ENCODE measurements at places on chromosomes 11 and 22.

DNA sequence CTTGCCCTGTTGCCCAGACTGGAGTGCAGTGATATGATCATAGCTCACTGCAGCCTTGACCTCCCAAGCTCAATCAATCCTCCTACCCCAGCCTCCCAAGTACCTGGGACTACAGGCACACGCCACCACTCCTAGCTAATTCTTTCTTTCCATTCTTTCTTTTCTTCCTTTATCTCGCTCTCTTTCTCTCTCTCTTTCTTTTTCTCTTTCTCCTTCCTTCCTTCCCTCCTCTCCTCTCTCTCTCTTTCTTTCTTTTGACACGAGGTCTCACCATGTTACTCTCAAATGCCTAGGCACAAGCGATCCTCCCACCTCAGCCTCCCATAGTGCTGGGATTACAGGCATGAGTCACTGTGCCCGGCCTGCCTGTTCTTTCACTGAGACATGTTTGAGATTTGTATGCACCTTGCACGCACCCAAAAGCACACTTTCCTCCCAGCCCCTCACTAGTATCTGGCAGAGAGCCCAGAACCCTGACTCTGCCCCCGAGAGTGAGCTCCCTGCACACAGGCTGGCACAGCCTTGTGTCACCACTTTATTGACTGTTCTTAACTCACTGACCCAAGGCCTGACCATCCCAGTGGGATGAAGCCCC is 56.8 kb downstream of the CD6 start:
- H3K4me1 ChIP-seq, result peaks cover 7% of the 10 kb centered on the region
- H3K27ac ChIP-seq, result no peak overlapping the region
- no peak overlapping the region for H3K4me3 ChIP-seq
- DNase-seq, result no peak
- no peaks in the 10 kb centered on the region for H3K27me3 ChIP-seq

DNA sequence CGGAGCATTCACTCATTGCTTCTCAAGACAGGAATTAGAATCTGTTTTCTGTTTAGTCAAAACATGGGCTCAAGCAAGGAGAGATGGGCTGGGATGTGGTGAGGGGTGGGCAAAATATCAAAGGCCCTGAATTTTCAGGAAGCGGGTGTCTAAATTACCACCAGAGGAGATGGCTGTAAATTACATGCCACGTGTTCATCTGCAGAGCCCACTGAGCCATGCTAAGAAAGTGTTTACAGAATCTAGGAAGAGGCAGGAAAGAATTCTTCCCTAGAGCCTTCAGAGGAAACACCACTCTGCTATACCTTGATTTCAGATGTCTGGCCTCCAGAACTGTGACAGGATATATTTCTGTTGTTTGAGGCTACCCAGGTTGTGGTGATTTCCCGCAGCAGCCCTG is 46.1 kb downstream of the CLMP start:
- no peaks in the 10 kb centered on the region for H3K4me1 ChIP-seq
- DNase-seq, result no peak
- H3K27me3 ChIP-seq, result no peaks in the 10 kb centered on the region
- no peak overlapping the region for H3K27ac ChIP-seq
- no peaks in the 10 kb centered on the region for H3K36me3 ChIP-seq
- no peak overlapping the region for H3K4me3 ChIP-seq

- H3K27me3 ChIP-seq, result no peaks in the 10 kb centered on the region
- H3K36me3 ChIP-seq, result no peaks in the 10 kb centered on the region
- no peak overlapping the region for H3K27ac ChIP-seq
Measured at GRCh38 chr11:55956521-55956920, 13.2 kb downstream of the OR10AG1 start.

- H3K27ac ChIP-seq, result no peak overlapping the region
- DNase-seq, result no peak
- no peaks in the 10 kb centered on the region for H3K36me3 ChIP-seq
- no peak overlapping the region for H3K4me3 ChIP-seq
Measured at GRCh38 chr11:133551064-133551463, 18.8 kb upstream of the OPCML start.

DNA sequence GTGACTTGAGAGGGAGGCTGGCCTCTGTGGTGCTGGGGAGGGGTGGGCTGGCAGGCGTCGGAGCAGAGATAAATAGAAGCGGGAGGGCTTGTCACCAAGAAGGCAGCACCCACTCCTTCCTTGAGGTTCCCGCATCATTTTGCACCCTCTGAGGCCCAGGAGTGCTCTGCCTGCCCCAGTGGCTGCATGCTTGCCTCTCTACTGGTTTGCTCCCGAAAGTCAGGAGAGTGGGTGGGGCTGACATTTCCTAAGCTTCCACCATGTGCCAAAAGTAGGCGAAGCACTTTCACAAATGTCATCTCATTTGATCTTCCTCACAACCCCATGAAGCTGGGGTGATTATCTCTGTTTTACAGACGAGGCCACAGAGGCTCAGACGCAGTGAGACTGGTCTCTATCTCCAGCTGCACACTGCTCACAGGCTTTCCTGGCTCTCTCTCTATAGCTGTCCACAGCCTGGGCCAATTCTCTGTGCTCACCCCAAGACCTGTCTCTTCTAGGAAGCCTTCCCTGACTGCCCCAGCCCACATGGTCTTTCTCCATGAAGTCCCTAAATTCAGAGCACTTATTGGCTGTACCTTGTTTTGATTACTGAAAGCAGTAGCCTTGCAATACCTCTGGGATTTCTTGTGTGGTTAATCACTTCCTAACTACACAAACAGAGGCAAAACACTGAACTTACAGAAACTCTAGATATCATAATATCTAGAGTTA is 2.6 kb upstream of the UCP3 start:
- H3K36me3 ChIP-seq, result peaks cover 9% of the 10 kb centered on the region
- peaks cover 2% of the 10 kb centered on the region for H3K4me1 ChIP-seq
- DNase-seq, result no peak
- no peak overlapping the region for H3K27ac ChIP-seq
- H3K27me3 ChIP-seq, result no peaks in the 10 kb centered on the region
- H3K4me3 ChIP-seq, result no peak overlapping the region

DNA sequence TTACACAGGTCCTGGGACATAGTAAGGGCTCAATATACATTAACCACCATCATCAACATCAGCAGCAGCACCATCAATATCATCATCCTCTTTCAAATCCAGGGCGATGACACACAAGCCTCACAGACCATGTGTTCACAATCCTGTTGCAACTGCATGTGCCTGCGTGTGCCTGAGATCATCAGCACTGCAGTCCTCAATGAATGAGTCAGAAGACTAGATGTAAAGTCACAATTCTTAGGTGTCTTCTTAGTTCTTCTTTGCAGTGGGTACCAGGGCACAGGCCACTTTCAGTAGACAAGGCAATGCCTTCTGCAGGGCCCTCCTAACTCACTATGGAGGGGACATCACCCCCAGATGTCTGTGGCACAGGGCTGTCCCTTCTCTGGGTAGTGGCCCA is 111.1 kb downstream of the MYO18B start:
- no peak overlapping the region for H3K27ac ChIP-seq
- no peaks in the 10 kb centered on the region for H3K27me3 ChIP-seq
- DNase-seq, result no peak
- no peak overlapping the region for H3K4me3 ChIP-seq
- H3K36me3 ChIP-seq, result no peaks in the 10 kb centered on the region

DNA sequence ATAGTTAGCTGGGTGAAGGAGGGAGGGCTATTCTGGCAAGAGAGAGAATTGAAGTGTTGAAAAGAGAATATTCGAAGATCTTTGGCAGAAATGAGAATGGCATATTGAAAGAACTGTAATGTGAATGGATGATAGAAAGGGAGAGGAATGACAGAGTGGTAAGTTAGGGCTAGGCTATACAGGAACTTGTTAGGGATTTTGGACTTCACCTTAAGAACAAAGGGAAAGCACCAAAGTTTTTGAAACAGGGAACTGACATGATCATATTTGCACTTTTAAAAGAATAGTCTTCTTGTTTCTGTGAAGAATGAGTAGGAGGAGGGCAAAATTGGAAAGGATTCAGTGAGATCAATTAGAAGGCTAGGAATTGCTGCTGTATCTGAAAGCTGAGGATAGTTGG is 119.3 kb downstream of the METTL15 start:
- no peak for DNase-seq
- H3K27me3 ChIP-seq, result no peaks in the 10 kb centered on the region
- H3K4me1 ChIP-seq, result no peaks in the 10 kb centered on the region
- no peak overlapping the region for H3K27ac ChIP-seq
- H3K4me3 ChIP-seq, result no peak overlapping the region

GRCh38 chr11:81032906-81033305 is 1592.1 kb upstream of the TENM4 start:
- no peak overlapping the region for H3K27ac ChIP-seq
- H3K27me3 ChIP-seq, result no peaks in the 10 kb centered on the region
- DNase-seq, result no peak
- H3K36me3 ChIP-seq, result no peaks in the 10 kb centered on the region

DNA sequence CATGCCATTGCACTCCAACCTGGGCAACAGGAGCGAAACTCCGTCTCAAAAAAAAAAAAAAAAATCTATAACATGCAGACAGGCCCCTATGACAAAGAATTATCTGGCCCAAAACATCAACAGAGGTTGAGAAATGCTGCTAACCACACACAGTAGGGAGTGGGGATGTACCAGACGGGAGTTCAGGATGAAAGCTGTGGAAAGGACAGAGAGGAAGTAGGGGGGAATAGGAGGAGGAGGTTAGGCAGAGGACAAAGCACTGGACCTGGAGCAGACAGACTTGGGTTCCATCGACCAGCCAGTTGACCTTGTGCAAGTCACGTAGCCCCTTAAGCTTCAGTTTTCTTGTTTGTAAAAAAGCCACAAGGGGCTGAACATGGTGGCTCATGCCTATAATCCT is 12.5 kb downstream of the LRP4 start:
- peaks cover 9% of the 10 kb centered on the region for H3K36me3 ChIP-seq
- H3K4me3 ChIP-seq, result no peak overlapping the region
- DNase-seq, result no peak
- peaks cover 18% of the 10 kb centered on the region for H3K4me1 ChIP-seq

GRCh38 chr11:5690736-5691135 is 1.1 kb downstream of the TRIM22 start:
- H3K36me3 ChIP-seq, result no peaks in the 10 kb centered on the region
- peaks cover 8% of the 10 kb centered on the region for H3K4me1 ChIP-seq
- no peak overlapping the region for H3K27ac ChIP-seq
- DNase-seq, result no peak
- no peaks in the 10 kb centered on the region for H3K27me3 ChIP-seq

- H3K36me3 ChIP-seq, result no peaks in the 10 kb centered on the region
- no peak for DNase-seq
- no peaks in the 10 kb centered on the region for H3K27me3 ChIP-seq
- H3K4me1 ChIP-seq, result peaks cover 14% of the 10 kb centered on the region
Measured at GRCh38 chr11:63491636-63492372, 837 bp upstream of the PLAAT5 start.

- no peak overlapping the region for H3K4me3 ChIP-seq
- no peaks in the 10 kb centered on the region for H3K27me3 ChIP-seq
- no peak overlapping the region for H3K27ac ChIP-seq
- no peaks in the 10 kb centered on the region for H3K4me1 ChIP-seq
- no peaks in the 10 kb centered on the region for H3K36me3 ChIP-seq
Measured at GRCh38 chr11:105799263-105799662, 189.4 kb downstream of the GRIA4 start.

DNA sequence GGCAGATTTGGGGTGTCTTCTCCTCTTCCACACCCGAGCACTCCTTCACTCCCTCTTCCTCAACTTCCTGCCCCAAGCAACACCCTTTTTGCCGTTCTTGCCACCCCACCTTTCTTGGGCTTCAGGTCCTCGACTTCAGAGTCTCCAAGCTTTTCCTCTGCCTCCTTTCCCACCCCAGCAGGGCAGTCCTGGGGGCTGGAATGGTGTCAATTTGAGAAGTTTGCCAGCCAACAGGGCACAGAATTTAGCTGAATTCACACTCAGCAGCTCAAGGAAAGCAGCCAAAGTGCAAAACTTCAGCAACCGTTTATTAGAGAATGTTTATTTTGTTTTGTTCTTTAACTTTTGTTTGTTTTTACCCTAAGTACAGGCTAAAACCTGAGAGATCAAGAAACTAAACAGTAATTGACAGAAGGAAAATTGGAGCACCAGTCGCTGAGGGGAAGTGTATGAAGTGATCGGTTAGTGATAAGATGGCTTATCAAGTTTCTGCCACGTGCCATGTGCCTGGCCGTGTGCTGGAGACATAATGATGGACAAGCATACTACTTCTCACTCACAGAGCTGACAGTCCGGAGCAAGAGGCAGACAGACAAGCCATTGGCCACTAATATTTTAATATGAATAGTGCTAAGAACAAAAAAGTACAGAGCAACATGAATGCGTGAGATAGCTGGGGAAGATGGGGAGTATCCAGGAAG is 44.4 kb downstream of the AHNAK start:
- no peaks in the 10 kb centered on the region for H3K27me3 ChIP-seq
- no peaks in the 10 kb centered on the region for H3K36me3 ChIP-seq
- no peak overlapping the region for H3K27ac ChIP-seq

DNA sequence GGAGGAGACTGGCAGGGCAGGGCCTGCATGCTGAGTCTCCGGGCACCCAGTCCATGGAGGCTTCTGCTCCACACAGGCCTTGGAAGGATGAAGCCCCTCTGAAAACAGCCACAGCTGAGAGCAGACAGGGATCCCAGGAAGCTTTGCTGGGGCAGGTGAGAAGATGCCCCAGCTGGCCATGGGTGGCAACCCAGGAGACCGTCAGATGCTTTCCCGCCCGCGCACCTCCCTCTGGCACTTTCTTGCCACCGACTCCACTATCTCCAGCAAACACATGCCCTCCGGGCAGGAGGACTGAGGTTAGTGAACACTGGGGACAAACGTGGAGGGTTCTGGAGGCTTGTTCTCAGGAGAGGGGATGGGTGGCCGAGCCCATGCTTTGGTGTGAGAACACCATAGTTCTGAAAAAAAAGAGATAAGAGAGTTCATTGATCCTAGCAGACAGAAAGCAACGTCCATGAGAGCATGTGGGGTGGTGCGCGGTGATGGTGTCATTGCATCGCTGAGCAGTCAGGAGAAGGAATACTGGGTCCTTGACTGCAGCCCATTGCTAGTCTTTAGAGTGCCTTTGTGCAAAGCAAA is 2.3 kb downstream of the C1QTNF6 start:
- H3K36me3 ChIP-seq, result peaks cover 58% of the 10 kb centered on the region
- H3K4me3 ChIP-seq, result no peak overlapping the region
- H3K27me3 ChIP-seq, result no peaks in the 10 kb centered on the region
- H3K4me1 ChIP-seq, result peaks cover 25% of the 10 kb centered on the region

DNA sequence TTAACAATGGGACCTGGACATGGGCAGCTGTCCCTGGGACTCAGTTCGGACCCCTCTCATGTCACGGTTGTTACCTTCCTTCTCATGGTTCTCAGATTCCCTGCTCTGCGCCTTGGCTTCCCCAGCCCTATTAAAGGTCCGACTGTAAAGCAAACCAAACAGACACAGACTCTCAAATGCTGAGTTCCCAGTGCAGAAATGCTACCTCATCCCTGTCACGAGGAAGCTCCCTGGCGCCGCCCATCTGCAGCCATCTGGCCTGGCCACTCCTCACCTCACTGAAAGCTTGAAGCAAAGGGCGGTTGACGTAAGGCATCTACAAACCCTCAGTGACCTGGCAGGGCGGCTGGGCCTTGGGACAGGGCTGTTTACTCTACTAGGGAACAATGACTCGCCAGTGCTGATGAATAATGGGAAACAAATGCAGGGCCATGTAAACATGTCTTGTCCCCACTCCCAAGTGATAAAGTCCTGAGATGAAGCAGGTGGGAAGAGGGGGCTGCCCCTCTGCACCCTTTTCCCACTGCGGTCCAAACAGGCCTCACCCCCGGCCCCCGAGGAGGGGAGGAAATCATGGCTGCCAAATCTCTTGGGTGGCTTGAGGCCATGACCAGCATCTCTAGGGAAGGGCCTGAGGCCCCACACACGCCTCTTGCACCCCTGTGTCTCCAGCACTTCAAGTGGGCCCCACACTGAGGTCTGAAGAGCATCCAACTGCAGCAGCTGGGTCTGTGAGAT is 49.3 kb downstream of the SCUBE1 start:
- no peak overlapping the region for H3K27ac ChIP-seq
- no peak for DNase-seq
- H3K27me3 ChIP-seq, result no peaks in the 10 kb centered on the region
- H3K36me3 ChIP-seq, result peaks cover 19% of the 10 kb centered on the region
- H3K4me3 ChIP-seq, result no peak overlapping the region
